CD4-positive, alpha-beta T cell treated with Interleukin-21 for 1 hour (primary cell): ENCODE measurements at places on chromosomes 1 and 21.

DNA sequence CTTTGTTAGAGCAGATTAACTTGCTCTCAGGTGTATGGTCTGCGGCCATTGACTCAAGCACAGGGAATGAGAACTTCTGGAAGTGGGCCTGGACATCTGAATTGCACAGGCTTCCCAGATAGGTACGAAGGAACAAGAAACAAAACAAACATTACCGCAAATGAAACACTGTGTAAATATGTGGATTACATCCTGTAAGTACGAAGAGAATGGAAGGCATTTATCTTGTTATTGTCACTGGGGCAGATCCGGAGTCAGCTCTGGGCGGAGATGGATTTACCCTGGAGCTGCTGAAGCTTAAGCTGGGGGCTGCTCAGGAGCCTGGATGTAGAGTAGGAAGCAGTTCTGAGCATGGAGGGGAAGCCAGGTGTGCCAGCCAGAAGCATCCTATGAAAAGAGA is 6.8 kb downstream of the HES2 start:
- DNase-seq, result no peak

DNA sequence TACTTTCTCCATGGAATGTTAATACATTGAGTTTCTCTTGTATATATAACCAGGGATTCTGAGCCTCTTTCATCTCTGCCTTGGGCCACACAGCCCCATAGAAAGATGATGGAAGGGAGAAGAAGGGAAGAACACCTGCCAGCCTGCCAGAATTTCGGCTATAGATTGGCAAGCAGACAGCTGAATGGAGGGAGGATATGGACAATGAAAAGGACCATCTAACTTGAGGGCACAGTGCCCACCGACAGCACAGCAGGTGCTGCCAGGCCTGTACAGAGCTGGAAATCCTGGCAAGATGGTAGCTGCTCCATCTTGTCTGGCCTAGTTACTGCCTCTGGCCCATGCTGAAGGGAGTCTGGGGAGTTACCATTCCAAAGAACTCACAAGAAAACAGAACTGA is 244.3 kb downstream of the FGGY start:
- DNase-seq, result no peak

DNA sequence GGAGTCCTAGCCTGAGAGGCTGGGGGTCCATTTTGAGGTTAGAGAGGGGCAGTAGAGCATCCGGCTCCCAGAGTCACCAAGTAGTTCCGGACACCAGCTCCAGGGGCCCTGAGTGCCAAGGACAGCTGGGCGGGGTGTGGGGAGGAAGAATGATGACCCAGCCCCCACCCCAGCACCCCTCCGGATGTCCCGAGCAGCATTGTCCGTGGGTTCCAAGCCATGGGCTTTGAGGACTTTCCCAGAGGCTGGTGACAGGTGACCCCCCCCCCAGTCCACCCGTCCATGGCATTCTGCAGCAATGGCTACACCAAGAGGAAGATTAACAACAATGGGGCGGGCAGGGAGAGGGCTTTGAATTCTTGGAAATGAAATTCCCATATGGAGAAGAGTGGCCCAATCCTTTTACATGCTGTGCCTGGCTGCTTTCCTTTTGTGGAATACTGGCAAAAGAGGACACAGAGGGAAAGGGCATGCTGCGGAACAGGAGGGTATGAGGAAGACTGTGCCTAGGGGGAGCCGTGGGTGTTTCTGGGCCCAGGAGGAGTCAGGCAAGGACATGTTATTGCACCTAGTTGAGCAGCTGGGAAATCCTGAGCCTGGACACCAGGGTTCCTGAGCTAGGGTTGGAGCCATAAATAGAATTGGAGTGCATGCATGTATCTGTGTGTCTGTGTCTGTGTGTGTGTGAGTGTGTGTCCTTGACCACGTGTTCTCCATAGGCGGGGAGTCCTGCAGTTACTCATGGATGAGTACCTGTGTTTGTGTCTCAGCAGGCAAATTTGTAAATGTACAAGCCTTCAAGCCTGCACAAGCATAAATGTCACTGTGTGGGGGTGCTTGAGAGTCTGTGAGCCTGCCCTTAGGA is 956 bp downstream of the ATP1A2 start:
- DNase-seq, result no peak

GRCh38 chr1:209062863-209063262 is 520.7 kb upstream of the CAMK1G start:
- no peak for DNase-seq

- DNase-seq, result no peak
Measured at GRCh38 chr21:43278766-43279577, 110.2 kb downstream of the CRYAA start.

DNA sequence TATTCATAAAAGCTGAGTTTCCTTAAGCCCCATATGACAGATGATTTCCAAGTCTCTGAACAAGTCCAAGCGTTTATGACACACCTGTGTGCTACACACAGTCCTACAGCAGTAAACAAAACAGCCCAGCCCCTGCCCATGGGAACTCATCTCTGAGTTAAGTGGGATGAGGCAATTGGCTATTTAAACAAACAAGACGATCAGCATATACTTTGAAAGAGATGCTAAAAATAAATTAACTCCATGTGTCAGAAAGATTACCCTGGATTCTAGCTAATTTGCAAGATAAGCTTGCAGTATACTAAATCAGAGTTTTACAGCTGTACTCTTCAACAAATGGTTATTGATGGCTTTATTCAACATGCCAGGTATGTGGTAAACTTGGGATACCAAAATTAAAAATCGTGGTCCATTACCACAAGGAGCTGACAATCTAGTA is 7.0 kb downstream of the PSMG1 start:
- no peak for DNase-seq

DNA sequence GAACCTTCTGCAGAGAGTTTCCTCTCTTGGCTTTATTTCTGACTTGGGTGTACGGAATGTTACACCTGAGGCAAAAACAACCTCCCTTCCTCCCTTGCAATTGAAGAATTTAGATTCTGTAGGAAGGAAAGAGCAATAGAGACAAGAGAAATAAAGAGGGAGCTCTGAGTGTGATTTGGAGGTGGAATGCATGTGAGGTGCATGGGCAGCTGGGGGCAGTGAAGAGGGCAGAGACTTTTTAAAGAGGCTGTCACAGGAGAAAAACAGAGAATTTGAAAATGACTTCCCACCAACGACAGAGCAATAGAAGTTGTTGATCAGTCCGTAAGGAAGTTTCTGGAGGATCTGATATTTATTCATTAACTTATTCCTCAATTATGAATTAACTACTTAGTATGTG is 172.0 kb upstream of the B3GALT2 start:
- DNase-seq, result no peak

DNA sequence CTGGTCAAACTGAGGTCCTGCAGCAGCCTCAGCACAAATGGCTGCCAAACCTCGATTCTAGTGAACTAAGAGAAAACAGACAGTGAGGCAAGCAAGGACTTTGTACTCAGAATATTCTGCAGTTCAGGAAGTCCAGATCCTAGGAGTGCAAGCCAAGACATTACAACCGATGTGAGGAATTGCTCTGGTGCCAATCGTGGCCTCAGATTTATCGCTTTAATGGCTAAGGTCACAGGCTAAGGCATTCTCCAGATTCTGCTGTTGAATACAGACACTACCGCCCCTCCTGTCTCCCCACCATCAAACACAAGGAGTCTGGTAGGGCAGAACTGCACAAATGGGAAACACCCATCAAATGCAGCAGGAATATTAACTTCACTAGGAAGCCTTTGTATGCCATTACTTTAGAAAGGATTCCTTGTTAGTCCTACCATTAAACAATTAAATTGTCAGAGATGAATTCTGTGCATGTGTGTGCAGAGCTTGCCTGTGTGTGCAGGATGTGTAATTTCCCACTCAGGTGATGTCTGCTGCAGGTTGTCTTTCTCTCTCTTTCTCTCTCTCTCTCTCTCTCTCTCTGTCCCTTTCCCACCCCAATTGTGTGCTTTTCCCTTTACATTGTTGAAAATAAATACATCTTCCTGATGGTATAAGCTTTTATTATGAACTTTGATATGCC is 9.2 kb upstream of the SERTAD4 start:
- DNase-seq, result no peak

GRCh38 chr1:155250246-155250632 is 5.0 kb downstream of the ENTREP3 start:
- no peak for DNase-seq

GRCh38 chr1:192802406-192802805 is 6.4 kb upstream of the RGS2 start:
- DNase-seq, result no peak
